CD4-positive, alpha-beta T cell treated with Interleukin-6 at 100 ng/mL for 8 hours (primary cell): ENCODE measurements at places on chromosomes 3 and 15.

GRCh38 chr3:109023656-109024254 lies 70.1 kb upstream of the GUCA1C start:
- DNase-seq: peak; percentile 19

DNA sequence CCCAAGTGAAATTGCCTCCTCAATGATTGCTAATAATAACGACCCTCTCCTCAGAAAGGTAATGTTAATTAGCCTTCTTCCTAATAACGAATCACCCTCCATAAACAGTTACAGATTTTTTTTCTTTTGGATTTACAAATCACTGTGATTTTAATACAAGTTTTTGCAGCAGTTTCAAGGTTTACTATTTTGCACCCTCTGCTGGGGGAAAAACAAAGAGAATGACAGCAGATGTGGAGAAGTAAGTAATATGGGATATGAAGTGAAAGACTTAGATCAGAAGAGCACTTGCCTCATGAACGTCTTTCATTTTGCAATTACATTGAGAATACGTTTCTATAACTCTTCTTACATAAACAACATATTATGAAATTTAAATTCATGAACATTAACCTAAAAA lies 16.1 kb upstream of the CNTN3 start:
- no peak for DNase-seq

DNA sequence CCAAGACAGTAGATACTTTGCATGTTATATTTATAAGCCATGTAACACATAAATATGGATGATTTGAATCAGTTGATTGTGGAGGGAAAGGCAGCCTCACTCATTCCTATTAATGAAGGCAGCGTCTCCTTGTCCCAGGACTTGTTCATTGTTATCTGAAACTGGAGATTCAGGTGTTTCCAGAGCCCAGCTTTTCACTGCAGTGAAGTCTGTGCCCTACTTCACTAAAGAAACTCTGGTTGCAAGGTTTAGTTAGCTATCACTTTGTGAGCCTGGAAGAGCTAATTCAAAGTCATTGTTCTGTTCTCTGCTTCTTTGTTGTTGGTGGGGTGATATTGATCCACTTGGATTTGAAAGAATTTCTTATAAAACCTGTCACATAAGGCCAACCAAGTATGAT lies 9.8 kb downstream of the NR2C2 start:
- DNase-seq: no peak

- DNase-seq: no peak
Measured at GRCh38 chr3:25002052-25002451, 426.0 kb upstream of the RARB start.

DNA sequence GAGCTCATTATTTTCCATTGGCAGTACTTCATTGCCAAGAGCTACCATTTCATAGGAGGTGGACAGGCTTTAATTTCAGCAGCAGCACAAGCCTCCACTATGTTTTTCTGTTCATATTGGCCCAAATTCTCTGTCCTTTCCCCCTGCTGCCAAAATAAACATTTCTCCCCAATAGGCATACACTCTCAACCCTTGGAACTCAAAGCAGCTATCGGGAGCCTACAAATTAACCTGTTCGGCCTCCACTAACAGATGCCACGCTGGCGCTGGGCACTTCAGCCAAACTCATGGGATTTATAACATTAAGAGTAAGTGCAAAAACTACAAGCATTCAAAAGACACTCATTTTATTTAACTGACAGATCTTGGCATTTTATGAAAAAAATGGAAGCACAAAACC lies 95.7 kb downstream of the NSUN3 start:
- DNase-seq: no peak

GRCh38 chr15:53230473-53230872 lies 440.3 kb upstream of the ONECUT1 start:
- DNase-seq: no peak

DNA sequence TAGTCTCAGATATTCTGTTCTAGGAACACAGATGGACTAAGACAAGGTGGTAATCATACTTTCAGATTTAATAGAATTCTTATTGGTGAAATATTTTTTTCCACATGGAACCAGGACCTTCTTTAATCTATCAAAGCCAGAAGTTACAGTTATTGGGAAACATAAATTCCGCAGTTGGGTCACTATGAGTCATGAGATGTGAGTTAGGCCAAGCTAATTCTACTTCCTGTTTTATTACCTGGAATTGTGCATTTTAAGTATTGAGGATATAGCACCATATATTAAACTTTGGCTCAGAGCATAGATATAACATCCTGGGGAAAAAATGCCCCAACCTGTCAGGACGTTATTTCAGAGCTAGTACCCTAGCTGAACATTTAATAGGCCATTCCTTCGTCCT lies 96.4 kb upstream of the P3H2 start:
- DNase-seq: no peak

DNA sequence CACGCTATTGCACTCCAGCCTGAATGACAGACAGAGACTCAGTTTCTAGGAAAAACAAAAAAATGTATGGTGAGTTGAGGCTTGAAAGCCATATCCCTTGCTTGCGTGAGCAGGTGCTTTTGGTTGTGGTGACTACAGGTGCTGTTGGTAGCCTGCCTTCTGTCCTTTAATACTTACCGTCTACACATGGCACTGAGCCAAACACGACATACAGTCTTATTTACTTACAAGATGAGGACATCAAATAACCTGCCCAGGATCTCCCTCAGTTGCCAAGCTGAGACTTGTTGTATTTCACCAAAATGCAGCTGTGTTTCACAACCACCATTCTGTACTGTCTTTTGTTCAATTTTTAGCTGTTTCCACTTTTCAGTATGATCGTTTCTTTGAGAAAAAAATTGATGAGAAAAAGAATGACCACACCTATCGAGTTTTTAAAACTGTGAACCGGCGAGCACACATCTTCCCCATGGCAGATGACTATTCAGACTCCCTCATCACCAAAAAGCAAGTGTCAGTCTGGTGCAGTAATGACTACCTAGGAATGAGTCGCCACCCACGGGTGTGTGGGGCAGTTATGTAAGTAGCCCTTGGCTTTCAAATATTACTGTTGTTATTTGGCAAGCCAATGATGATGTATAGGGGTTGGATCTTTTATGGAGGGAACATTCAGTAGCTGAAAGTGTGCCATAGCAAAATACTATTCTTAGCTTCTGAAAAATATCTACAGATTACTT lies 6.5 kb downstream of the ALAS1 start:
- DNase-seq: no peak

DNA sequence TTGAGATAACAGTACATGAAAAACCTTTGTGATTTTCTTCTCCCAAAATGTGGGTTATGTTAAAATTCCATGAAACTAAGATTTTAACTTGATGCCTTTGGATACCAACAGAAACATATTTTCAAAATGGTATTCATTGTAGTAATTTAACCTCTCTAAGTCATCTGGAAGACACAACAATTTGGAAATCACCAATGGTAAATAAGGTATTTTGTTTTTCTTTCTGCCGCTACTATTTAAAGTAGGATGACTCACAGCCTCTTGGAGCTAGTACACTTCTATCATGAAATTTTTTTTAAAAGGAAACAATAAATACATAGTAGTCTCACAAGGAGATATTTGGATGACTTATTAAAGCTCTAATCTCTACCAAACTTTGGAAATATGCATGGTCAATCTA lies 291.6 kb upstream of the VEPH1 start:
- no peak for DNase-seq

GRCh38 chr3:158847452-158847821 lies 45.6 kb downstream of the MFSD1 start:
- DNase-seq: no peak

GRCh38 chr3:100317912-100318311 lies 16.6 kb upstream of the NIT2 start:
- DNase-seq: no peak

GRCh38 chr15:71057143-71057542 lies 58.1 kb upstream of the THSD4 start:
- no peak for DNase-seq

DNA sequence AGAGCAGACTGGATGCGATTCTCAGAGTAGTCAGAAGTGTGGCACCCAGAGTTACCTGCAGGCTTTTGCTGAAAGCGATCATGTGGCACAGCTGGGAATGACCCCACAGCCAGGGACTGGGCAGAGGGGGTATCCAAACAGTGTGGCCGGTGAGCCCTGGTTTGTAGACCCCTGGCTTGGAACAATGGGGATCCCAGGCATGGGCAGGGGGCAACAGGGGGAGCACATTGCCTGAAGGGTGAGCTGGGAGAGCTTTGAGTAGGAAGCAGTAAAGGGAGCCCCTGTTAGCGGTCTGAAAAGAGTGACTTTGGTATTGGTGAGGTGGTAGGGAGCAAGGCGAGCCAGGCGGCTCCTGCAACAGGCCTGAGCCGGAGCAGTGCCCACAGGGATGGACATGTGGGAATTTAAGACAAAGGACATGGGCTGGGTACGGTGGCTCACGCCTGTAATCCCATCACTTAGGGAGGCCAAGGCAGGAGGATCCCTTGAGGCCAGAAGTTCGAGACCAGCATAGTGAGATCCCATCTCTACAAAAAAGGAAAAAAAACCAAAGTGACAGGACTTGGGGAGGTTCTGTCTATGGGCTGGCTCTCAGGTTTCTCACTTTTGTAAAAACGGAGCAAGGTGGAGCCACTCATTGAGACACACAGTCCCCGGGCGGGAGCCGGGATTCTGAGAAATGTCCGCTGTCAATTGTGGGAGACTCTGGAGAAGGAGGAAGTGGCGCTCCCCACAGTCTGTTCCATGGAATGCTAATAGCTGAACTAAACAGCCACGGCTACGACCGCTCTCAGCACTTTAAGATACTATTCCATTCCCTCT lies 223.8 kb upstream of the LYSMD4 start:
- no peak for DNase-seq

DNA sequence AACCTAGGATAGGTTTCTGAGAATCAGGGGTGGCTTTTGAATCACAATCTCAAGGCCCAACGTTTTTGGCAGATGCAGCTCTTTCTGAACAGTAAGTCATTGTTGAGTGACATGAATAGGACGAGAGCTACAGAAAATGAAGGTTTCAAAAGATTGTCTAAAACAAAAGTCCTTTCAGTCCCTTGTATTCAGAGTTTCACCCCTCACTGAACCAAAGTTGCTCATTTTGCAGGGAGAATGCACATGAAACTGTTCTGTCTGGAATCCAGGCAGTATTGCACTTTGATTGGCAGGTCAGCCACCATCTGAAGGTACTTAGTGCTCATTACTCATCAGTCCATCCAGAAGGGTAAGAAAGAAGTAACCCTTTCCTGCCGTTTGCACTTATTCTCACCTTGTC lies 24.1 kb upstream of the RASGRP1 start:
- no peak for DNase-seq

- DNase-seq: no peak
Measured at GRCh38 chr3:33331414-33331813, 54.2 kb downstream of the FBXL2 start.

GRCh38 chr3:52121813-52122212 lies 32.4 kb downstream of the POC1A start:
- no peak for DNase-seq

GRCh38 chr15:37037850-37038715 lies 62.3 kb downstream of the MEIS2 start:
- DNase-seq: no peak
